Upper lobe of left lung (tissue), 6 donors: ENCODE measurements at places on chromosomes 4 and X. TPM values are rescaled to one million over a fixed set of nuclear protein-coding genes. Genes with fewer than 3 reads are reported as not detected.

The DTHD1 gene
- total RNA-seq, result 12.6 TPM

- DNase-seq, result no peak
Observed at GRCh38 chr4:112316360-112316759, 19.2 kb downstream of the ALPK1 start.

- DNase-seq, result no peak
Observed at GRCh38 chrX:134712272-134712671, 54.0 kb upstream of the PLAC1 start.

DNA sequence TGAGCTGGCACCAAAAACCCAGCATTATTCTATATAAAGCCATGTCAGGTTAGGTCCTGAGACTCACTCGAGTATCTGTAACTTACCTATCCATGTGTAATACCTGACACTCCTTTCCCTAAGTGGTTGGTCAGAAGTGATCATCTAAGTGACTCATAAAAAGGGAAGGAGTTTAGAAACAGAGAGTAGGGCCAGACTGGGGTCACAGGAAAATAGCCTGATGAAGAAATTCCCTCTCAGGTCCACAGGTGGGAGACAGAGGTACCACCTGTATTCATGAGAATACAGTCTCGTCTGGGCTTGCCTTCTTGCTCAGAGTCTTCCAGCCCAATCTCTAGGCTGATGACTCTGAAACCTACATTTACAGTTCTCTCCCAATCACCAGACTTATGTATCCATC is 161.8 kb upstream of the MAP3K15 start:
- no peak for DNase-seq

GRCh38 chr4:40240040-40240653 is 43.3 kb downstream of the RHOH start:
- DNase-seq, result no peak

DNA sequence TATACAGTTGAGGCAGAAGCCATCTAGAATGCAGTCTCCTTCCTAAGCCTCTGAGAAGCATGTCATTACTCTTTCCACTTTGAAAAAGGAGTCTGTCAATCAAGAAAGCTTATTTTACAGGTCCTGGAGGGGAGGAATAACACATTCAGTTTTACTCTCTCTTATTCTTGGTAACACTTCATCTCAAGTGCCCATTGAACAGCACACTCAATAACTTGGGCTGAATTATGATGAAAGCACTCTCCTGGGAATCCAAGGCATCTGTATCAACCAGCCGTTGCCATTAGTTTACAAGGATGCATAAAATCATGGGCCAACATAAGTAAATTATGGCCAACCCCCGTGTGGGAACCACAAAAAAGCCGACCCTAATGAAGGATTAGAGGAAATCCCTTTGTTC is 282.4 kb downstream of the C4orf33 start:
- DNase-seq, result no peak

GRCh38 chr4:40856277-40856839 is 106.6 kb downstream of the NSUN7 start:
- no peak for DNase-seq

DNA sequence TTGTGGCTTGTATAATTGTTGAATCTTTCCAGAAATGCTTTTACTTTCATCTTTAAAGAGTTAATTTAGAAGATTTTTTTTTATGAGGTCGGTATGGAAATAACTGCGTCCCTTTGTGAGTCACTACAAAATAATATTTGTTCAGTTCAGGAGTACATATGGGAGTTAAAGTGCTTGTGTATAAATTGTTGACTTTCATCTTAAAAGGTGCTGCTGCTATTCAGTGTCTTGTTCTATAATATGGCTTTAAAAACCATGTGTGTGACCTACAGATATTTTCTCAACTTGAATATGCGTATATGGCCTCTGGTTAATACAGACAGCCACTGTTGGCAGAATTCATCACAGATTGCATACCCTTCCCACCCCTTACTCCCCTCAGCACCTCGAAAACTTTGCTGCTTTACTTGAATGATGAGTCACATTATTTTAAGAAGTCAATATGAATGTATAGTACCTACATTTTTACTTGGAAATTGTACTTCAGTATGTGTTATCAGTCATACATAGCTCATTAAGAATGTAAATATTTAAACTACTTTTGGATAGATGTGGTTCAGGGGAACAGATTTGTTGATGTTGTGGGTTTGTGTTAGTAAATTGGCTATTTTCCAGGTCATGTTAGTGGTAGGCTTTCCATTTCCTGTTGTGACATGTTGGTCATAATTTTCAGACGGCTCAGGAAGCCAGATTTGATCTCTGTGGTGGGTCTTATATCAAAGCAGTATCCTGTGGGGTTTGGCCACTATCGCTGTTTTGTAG is 1.5 kb downstream of the CLCN3 start:
- DNase-seq, result no peak

The L1CAM gene
- not detected for total RNA-seq

The CSAG3 gene
- total RNA-seq, result not detected

DNA sequence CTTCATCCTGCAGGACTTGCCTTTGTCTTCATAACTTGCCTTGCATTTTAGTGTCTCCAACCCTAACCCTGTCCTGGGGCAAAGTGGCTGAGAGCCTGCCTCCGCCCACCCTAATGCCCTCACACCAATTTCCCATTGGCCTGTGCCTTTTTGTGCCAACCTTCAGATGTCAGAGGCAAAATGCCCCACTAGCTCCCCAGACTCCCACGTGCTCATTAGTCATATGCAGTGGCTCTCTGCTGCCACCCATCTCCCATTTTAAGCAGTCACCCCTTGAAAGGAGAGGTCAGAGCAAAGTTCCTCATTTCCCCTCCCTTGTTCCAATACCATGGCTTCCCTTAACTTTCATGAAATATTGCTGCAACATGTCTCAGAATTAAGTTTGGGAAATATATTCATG is 74.8 kb upstream of the PASD1 start:
- no peak for DNase-seq

DNA sequence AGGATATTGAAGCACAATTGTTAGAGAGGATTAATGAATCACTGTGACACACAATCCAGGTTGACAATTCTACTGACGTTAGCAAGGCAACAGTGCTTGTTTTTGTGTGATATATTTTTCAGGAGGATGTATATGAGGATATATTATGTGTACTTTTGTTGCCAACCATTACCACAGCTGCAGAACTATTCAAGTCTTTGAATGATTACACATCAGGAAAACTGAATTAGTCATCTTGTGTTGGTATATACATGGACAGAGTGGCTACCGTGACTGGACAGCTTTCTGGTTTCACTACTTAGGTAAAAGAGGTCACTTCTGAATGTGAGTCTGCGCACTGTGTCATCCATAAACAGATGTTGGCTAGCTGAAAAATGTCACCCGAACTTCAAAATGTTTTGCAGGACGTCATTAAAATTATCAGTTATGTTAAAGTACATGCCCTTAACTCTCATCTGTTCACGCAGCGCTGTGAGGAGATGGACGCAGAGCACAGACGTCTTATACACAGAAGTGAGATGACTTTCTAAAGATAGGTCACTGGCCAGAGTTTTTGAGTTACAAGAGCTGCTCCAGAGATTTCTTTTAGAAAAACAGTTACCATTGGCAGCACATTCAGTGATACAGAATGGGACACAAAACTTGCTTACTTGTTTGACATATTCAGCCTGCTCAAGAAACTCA is 69.0 kb downstream of the MRPL1 start:
- no peak for DNase-seq

- DNase-seq, result no peak
Observed at GRCh38 chr4:183989931-183990330, 84.8 kb downstream of the STOX2 start.

DNA sequence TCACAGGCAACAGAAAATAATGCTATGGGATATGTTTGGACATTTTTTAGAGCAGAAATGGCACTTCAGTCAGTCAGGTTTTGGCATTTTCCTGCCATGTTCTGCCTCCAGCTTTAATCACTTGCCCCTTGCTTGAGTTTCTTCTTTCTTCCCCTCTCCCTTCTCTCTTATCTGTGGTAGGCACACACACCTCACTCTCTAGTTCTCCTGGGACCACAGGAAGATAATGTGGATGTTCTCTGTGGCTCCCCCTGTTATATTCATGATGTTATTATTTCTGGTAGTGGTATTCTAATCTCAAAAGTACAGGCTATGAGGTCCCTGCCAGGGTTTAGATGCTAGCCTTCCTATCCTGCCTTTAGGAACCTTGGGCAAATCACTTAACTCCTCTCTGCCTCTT is 5.2 kb downstream of the HADH start:
- no peak for DNase-seq

GRCh38 chrX:131739823-131740222 is 195.9 kb downstream of the OR13H1 start:
- DNase-seq, result no peak

DNA sequence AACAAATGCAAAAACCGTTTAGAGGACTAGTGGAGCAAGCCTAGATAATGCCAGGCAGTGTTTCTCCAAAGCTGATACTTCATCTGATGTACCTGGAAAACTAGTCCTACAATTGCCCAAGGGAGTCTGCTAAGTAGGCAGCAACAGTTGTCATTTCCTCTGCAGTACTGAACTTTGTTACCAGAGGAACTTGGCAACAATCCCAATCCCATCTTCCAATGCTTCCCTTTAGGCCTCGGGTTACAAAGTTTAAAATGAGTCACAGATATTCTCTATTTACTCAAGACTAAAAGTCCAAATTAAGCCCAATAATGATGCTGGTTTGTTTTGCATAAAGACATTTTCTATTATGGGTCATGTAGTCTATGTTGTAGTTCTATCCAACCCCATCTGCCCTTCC is 120.0 kb upstream of the GLRA2 start:
- no peak for DNase-seq

- no peak for DNase-seq
Observed at GRCh38 chrX:17826609-17827496, 34.2 kb downstream of the RAI2 start.

DNA sequence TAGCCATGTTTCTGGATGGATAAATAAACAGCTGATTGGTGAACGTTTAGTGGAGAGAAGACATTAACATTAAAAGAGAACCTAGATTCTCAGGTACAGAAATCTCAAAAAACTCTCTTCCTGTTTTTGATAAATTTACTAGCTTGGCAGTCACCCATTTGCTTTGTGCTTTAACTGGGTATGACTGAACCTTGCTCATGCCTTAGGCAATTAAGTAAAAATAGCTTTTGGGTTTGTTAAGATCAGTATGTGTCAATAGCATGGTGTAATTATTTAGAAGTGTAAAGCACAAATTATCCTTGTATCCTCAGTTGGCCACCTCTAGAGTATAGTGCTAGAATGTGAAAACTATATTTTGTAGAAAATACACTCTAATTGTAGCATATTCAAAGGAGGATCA is 200.0 kb downstream of the CFAP299 start:
- no peak for DNase-seq

GRCh38 chr4:146143888-146144287 is 31.6 kb upstream of the LSM6 start:
- DNase-seq, result no peak

DNA sequence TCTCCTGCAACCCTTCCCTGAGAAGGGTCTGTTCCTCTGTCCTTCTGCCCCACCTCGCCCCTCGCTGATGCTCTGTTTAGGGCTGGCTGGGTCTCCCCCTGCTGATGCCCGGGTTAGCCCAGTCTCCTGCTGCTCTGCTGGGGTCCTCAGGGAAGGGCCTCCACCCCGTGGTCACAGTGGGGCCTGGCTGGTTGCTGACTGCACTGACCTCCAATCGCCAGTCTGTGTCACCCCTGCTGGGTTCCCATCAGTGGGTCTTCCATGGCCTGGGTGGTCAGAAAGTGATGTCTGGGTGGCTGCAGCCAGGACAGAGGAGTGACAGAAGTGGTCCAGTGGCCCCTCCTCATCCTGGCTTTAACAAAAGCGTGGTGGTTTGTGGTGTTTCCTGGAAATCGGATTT is 44.7 kb downstream of the EVC start:
- no peak for DNase-seq

GRCh38 chr4:175309041-175309440 is 390.9 kb downstream of the ADAM29 start:
- no peak for DNase-seq

GRCh38 chr4:187157380-187157958 is 433.8 kb upstream of the FAT1 start:
- DNase-seq, result peak; percentile 63

DNA sequence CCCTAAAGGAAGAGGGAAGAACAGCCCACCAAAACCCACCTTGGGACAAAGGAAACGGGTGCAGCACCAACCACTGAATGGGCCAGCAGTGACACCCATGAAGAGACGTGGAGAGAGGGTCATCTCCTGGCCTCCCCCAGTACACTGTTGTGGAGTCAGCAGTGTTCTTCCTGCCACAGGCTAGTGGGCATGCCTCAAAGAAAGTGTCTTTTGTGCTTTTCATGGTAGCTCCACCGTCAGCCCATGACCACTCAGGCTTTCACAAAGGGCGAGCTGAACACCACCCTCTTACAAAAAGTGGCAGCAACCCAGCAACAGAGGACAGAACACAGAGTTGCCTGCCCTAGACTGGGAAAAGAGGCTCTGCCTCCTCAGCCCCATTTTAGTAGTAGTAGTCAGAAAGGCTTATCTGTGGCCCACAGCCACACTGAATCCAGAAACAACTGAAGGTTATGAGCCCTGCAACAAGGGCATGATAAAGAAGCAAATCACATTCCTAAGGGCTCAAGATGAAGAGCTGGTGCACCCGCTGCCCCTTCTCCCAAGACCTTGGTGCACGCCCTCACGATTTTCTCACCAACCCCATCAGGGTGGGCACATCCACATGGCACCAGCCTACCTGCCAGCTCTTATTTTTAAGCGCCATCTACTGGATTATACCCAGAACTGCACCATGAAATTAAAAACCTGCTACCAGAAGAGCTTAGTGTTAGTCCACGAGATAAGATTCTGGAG is 53.1 kb downstream of the RAB28 start:
- DNase-seq, result no peak

- DNase-seq, result no peak
Observed at GRCh38 chr4:108619372-108620100, 840 bp upstream of the RPL34 start.

DNA sequence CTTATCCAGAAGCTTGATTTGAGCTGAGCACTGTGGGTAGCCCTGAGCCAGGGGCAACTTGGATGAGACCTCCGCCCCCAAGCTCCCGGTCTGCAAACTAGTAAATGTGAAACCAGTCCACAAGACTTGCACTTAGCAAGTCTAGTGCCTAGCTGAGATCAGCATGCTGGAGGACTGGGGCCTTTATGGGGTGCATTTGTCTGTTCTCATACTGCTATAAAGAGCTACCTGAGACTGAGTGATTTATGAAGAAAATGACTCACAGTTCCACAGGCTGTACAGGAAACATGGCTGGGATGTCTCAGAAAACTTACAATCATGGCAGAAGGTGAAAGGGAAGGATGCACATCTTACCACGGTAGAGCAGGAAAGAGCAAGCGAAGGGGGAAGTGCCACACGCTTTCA is 42.1 kb upstream of the HOPX start:
- DNase-seq, result no peak

GRCh38 chr4:173535957-173536356 is 5.9 kb upstream of the HAND2 start:
- no peak for DNase-seq

- DNase-seq, result peak; percentile 36
Observed at GRCh38 chr4:102299354-102300107, 45.8 kb downstream of the SLC39A8 start.

GRCh38 chrX:18003876-18004275 is 142.8 kb upstream of the RAI2 start:
- DNase-seq, result no peak

The PLXNA3 gene
- 29.7 TPM for total RNA-seq

GRCh38 chr4:90293320-90293719 is 166.1 kb downstream of the CCSER1 start:
- no peak for DNase-seq
